ENCODE measurements at places on chromosomes 7 and 10.

GRCh38 chr10:484925-485661 lies 204.4 kb downstream of the DIP2C start:
- no peak for DNase-seq

DNA sequence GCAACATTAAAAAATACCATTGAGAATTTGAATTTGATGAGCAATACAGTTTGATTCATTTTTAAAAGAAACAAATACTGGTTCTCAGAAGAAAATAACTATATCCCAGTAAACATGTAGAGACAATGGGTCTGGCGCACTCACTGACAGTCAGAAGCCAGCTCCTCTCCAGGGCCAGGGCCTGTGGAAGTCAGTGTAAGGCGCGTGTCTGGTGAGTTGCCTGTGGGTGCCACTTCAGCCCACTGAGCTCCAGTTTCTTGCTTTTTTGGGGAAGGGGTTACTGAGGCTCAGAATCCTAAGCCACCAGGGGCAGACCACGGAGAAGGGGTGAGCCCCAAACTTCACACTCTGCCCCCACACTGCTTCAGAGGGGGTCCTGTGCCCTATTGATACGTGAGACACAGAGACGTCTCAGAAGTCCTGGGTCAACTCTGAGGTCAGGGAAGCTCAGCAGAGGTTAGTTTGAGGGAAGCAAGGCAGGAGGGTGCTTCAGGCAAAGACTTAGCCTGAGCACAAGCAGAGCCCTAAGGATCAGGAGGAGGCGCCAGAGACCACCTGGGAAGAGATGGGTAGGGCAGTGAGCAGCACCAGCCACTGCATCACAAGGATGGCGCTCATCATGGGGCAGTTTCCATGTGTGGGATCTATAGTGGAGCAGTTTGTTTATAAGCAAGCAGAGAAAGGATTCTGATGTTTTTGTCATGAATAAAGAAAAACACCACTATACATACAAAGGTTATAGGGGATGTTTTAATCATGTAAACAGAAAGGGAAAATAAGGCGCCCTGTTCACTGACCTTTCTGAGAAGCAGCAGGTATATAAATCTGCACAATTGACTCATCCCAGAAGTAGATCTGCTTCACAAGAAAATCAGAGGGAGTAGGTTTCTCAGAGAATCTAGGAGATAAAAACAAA lies 95.7 kb downstream of the PKD1L1 start:
- peak; percentile 18 for DNase-seq

- DNase-seq: no peak
Observed at GRCh38 chr7:132390705-132391104, 185.6 kb downstream of the PLXNA4 start.

- DNase-seq: no peak
Observed at GRCh38 chr10:50882540-50882983, 2.9 kb downstream of the A1CF start.

- DNase-seq: peak; percentile 78
Observed at GRCh38 chr10:119313644-119314043, 106.3 kb downstream of the GRK5 start.

GRCh38 chr10:31148951-31149350 lies 117.3 kb upstream of the ZNF438 start:
- DNase-seq: no peak

DNA sequence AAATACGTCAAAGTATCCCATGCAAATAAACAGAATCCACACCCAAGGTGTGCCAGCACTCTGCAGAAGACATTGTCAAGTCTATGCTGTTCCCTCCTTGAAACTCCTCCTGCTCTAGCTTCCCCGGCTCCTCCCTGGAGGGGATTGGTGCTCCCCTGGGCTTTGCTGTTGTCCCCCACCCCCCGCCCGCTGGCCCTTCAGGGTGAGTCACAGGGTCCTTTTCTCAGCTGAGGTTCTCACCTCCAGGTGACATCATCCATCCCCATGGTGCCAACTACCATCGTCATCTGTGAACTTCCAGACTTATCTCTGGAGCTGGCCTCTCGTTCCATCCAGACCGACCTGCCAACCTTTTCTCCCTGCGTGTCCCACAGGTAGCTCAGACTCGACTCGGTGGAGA lies 77.0 kb downstream of the ITIH5 start:
- DNase-seq: no peak

DNA sequence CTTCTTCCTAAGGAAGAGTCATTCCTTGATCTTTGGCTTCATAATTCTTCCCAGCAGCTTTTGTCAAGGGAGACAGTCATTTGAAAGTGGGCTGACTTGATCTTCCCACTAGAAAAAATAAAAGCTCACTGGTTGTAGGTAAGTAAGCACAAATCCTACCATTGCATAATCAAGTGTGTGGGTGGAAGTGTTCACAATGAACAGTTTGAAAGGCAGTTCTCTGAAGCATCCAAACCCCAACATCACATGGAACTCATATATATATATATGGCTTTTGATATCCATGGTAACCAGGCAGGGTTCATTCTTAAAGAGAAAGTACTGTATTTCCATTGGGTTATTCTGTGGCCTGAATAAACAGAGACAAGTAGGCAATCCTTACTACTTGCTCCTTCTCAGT lies 51.6 kb downstream of the ARMH3 start:
- DNase-seq: no peak

- no peak for DNase-seq
Observed at GRCh38 chr7:66758950-66759628, 18.6 kb downstream of the RABGEF1 start.

- DNase-seq: peak; percentile 79
Observed at GRCh38 chr7:33716581-33717477, 188.5 kb upstream of the BMPER start.

- no peak for DNase-seq
Observed at GRCh38 chr7:117048114-117048866, 95.0 kb downstream of the ST7 start.

DNA sequence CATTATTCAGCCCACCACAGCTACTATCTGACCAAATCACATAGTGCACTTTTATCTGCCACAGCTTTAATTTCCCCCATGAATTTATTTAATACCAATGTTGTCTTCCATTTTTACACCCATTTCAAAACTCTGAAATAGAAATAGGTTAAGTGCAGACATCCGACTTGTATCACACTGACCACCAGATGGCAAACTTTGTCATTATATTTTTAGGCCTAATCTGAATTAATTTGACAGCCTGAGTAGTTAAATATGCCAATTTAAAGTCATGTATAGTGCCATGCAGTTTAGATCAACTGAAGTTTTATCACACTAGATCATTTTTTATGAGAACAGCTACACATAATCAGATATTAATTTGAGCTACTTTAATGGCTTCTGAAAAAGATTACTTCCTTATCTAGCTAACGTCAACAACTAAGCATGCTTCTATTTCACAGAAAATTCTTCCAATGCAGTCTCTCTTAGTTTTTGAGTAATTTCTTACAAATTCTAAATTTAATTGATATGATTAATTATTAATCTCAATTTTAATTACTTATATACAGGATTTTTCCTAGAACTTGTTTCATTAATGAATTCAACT lies 566.4 kb downstream of the GFRA1 start:
- DNase-seq: peak; percentile 57

DNA sequence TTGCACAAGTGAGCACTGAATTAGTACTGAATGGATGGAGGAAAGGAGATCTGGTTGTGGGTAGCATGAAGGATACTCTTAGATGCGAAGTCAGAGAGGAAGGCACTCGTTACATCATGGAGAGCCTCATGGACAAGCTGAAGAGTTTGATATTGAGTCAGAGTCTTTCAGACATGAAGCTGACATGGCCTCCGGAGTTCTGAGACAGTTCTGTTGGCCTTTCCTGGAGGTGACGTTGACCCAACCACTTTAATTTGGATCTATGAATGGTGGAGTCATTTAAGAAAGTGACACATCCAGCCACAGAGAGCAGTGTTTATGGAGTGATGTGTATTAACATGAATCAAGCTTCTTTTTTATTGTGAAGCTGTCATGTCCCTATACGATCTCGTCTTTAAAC lies 286.3 kb upstream of the CDC14C start:
- DNase-seq: peak; percentile 26

- DNase-seq: no peak
Observed at GRCh38 chr10:58667658-58668310, 155.1 kb downstream of the BICC1 start.

- no peak for DNase-seq
Observed at GRCh38 chr7:91620827-91621226, 259.7 kb downstream of the MTERF1 start.

All from myocyte (in vitro differentiated cells).